ENCODE measurements at places on chromosomes 16 and 17.

GRCh38 chr17:74215342-74215727 is 2.0 kb downstream of the TTYH2 start:
- DNase-seq = no peak

- no peak for DNase-seq
Observed at GRCh38 chr17:45873728-45874127, 20.6 kb upstream of the MAPT start.

DNA sequence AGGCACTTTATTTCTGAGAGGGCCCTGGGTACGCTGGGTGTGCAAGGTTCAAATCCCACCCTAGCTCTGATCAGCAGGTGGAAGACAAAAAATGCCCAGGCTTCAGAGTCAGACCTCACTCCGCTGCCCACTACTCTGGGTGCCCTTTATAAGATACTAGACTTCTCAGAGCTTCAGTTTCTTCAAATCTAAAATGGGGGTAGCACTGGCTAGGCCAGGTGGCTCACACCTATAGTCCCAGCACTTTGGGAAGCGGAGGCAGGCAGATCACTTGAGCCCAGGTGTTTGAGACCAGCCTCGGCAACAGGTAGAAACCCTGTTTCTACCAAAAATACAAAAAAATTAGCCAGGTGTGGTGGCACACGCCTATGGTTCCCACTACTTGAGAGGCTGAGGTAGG is 1.7 kb downstream of the USB1 start:
- DNase-seq = no peak

DNA sequence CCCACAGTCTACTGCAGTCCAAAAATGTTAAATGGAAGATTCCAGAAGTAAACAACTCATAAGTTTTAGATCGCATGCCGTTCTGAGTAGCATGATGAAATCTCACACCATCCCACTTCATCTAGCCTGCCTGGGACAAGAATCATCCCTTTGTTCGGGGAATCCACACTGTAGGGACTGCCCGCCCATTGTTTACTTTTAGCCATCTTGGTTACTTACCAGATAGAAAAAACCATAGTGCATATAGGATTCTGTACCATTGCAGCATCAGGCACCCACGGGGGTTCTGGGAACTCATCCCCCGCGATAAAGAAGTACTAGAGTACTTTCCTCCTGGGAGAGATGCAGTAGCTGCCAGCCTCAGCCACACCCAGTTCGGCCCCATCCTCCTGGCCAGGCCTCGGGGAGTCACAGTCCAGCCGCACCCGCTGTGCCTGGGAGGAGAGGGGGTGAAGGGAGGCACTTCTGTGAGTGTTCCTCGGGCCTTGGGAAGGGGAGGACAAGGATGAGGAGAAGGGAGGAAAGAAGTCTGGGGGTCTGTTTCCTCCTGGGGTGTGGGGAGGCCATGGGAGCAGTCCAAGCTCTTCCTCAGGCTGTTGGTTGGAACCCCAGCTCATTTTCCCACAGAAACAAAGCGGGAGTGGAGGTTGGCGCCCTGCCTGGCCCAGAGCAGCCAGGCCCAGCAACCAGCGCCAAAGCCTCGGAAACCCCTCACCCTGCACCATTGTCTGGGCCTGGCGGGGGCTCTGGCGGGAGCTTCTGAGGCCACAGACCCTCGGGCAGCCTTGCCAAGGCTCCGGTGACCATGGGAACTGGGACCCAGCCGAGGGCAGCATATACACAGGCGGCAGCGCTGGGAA is 8.9 kb downstream of the TRIM47 start:
- no peak for DNase-seq

DNA sequence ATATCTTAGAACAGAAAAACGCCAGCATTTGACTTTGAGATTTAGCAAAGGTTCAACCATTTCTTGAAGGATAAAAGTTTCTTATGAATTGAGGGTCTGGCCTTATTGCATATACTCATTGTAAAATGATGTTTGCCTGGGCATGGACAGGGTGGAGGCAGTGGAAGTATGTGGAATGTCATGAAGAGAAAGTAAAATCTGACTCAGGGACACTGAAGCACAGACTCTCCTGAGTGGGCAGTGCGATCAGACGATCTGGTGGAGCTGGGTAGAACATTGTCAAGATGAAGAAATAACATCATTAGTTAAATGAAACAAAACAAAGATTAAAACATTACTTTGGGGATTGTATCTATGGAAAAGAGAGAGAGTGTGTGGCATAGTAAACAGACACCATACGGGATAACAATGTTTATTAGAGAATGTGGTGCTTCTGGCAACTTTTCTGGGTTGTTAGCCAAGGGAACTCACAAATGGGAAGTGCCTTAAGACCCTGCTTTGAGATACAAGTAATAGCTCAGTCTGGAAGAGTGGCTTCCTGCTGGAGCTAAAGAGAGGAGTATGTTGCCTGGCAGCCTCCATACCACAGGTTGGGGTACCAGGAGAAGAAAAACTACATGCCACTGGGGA is 4.4 kb downstream of the MAP3K3 start:
- no peak for DNase-seq

- DNase-seq = no peak
Observed at GRCh38 chr16:8851761-8852403, 16.9 kb downstream of the CARHSP1 start.

DNA sequence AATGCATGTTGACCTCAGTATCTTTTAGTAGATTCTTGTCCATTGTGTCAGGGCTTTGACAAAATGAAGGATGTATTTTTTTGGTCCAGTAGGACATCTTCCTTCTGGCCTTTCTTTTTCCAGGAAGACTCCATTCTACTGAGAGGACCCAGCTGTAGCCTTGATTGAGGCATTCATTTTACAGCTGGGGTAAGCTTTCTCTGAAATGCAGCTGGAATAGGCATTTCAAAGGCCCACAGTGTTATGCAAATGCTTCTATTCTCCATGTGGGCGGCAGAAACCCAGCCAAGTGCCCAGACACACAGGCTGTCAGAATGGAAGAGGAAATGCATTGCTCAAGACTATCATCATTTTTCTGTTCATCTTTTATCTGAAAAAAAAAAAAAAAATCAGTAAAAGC is 629.0 kb upstream of the CDH8 start:
- no peak for DNase-seq

DNA sequence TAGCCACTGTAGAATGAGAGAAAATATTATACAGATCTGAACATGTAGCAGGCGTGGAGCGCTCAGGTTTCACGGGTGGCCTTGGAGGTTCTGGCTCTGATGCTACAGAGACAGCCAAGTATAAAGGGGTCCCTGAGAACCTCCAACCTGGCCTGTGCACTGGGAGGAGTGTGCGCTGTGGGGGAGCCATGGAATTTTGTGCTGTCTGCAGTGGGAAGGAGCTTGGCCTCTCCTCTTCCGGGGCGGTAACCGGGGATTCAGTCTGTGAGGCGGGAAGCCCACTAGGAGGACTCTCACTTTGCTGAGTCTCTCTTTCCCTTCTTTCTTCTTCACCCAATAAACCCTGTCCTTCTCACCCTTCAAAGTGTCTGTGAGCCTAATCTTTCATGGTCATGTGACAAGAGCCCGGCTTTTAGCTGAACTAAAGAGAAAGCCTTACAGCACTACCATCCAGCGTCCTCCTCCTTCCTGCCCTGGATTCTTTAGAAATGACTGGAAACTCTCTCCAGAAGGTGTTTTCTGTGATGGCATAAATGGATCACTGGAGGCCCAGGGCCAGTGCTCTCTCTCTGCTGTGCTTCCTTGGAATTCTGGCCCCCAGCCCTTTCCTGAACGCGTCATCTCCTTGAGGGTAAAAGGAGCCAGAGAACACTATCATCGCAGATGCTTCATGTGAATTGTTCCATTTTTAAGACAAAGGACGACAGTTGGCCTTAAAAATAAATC is 232.1 kb upstream of the CACNG5 start:
- DNase-seq = no peak

- DNase-seq = no peak
Observed at GRCh38 chr16:9402293-9402860, 310.9 kb downstream of the HAPSTR1 start.

DNA sequence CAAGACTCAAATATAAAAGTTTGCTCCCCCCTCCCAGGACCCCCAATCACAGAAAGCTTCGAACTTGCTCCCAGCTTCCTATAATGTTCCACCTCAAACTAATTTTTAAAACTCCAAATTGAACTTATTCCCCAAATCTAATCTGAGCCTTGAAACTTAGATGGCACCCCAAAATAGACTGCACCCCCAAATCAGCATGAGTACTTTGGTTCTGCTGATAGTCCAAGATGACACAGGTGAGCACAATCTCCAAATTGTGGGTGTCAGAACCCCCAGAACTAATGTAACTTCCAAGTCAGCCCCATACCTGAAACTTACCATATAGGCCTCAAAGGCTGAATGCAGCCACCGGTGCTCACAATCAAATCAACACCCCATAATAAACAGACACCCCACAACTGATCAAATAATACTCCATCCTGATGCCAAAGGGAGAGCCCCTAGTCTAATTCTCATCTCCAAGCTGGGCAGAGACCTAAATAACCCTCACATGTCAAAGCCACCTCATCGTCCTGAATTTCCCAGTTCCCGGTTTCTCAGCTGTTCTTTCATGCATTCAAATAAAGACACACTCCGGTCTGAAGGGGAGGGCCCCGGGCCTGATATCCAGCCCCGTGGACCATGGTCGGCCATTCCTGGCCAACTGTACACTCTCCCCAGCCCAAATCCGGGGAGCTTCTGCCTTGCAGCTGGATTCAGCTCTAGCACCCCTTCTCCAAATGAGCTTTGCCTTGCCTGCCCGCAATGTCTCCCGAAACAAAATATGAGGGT is 1.8 kb upstream of the BCL6B start:
- no peak for DNase-seq

GRCh38 chr16:27270349-27270748 is 1.8 kb upstream of the NSMCE1 start:
- DNase-seq = no peak

- DNase-seq = no peak
Observed at GRCh38 chr17:10420811-10421210, 939 bp downstream of the MYH8 start.

DNA sequence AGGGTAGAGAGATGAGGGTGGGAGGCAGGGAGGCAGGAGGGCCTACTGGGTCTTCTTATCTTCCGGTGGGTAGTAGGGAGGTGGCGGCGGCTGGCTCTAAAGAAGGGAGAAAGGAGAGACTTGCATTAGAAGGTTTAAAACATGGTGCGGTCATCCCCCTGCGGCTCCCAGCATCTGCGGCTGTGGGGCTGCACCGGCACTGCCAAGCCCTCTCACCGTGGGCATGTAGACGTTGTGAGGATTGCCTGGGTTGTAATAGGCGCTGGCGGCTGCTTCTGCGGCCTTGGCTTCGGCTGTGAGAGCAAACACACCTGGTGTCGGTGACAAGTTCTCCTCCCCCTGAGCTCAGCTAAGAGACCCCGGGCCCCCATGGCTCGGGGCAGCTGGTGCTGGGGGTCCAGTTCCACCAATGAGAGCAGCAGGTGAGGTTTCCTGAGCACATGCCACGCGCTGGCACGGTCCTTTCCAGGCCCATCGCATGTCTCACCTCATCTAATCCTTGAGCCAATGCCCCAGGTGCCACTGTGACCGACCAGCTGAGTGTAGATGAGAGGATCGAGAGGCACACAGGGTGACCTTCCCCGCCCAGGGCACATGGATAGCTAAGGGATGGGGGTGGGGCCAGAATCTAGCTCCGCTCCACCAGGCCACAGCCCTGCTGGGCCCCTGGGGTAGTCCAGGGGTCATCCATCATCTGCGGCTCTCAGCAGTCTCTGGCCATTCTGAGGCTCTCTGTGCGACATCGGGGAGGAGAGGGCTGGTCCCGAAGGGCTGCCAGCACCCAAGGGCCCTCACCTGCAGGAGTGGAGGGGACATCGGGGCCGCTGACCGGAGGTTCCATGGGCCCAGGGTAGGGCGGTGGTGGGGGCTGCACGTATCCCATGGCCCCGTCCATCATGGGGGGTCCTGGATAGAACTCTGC is 2.7 kb upstream of the UNC13D start:
- no peak for DNase-seq

- DNase-seq = no peak
Observed at GRCh38 chr17:15498107-15498506, 30.7 kb upstream of the CDRT4 start.

- DNase-seq = no peak
Observed at GRCh38 chr17:9330611-9331271, 244.9 kb downstream of the STX8 start.

All from activated T-helper 1 cell treated with anti-CD3 and anti-CD28 coated beads, Interleukin-2, amount 50 U/mL, for 16 hours (primary cell).